AG04449 (cell line): ENCODE measurements at places on chromosomes 5 and 9.
A peak's percentile ranks its signal among the peaks of the same experiment; 100 is the strongest.

DNA sequence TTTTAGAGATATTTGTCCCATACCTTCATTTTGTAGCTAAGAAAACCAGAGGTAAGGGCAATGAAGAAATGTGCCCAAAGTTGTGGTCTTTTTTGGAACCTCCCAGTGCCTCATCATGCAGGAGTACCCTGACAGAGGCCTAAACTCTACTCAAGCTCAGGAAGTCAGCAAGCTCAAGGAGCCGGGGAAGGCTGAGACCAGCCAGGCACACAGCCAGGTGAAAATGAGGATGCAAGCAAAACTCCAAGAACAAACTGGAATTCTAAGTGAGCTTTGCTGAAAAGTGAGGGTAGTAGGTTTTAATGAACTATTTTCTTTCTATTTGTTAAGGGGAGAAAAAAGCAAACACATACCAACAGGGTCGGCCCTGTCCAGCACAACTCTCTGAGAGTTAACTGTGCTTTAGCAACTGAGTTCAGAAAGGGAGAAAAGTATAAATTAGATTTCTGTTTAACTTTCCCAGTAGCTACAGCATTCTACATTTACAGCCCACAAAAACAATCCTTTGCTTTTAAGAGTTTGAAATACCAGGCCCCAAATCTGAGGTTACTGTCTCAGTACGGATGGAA lies 146.4 kb downstream of the GNAQ start:
- no peak for DNase-seq

GRCh38 chr9:136050701-136051452 lies 44.2 kb downstream of the NACC2 start:
- DNase-seq, result no peak

DNA sequence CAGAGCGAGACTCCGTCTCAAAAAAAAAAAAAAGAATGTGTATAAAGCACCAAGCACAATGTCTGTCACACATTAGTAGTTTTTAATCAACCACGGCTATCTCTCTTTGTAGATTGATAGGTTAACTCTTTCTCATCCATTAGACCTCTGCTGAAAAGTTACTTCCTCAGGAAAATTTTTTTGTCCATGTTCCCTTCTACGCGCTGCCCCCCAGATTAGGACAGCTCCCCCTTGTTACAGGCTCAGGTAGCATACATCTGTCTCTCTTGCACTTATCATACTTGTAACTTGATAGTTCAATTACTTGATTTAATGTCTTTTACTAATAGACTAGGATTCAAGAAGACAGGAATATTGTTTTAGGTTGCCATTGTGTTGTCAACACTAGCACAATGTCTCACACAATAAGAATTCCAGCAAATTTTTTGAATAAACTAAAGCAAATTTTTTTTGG lies 1.5 kb downstream of the SPDL1 start:
- no peak for DNase-seq

DNA sequence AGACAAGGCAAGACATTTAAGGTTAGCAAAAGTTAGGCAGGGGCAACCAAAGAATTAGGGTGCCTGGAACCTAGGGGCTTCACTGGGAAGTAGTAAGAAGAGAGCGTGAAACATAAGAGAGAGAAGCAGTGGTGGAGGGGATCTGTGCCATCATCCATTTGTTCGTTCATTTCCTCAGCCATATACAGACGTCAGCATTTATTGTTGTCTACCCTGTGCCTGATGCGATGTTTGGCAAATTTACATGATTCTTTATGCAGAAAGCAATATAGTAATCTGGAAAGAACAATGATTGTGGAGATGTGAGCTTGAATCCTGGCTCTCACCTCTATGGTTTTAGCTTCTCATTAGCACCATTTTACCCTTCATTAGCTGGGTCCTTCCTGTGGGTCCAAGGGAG lies 477.5 kb upstream of the MPDZ start:
- no peak for DNase-seq

- peak; percentile 9 for DNase-seq
These were observed 162.2 kb downstream of the OXCT1 start for GRCh38 chr5:41707853-41708603.
